Type B pancreatic cell (in vitro differentiated cells): ENCODE measurements at places on chromosomes 12 and 14. TPM values are rescaled to one million over a fixed set of nuclear protein-coding genes. Genes with fewer than 3 reads are reported as not detected.

MDGA2 gene
- total RNA-seq = 0.43 and 1.3 TPM in 2 replicates

RNASE3 gene
- total RNA-seq = not detected in 2 replicates

HOXC9 gene
- 0.27 and 0.36 TPM in 2 replicates for total RNA-seq

MAP3K9 gene
- total RNA-seq = 14.9 and 27.4 TPM in 2 replicates

GNS gene
- total RNA-seq = 76.7 and 84.7 TPM in 2 replicates

CCND2 gene
- total RNA-seq = 261 and 278 TPM in 2 replicates

CPNE8 gene
- 3.0 and 3.2 TPM in 2 replicates for total RNA-seq
